NCI-H524 treated with DMSO at 0.1 percent for 48 hours (cell line): ENCODE measurements at places on chromosomes 5 and 9.

- DNase-seq, result no peak
Observed at GRCh38 chr5:125969814-125970171, 453.4 kb upstream of the GRAMD2B start.

- DNase-seq, result peak; percentile 67
Observed at GRCh38 chr5:38193015-38193581, 65.3 kb upstream of the EGFLAM start.

DNA sequence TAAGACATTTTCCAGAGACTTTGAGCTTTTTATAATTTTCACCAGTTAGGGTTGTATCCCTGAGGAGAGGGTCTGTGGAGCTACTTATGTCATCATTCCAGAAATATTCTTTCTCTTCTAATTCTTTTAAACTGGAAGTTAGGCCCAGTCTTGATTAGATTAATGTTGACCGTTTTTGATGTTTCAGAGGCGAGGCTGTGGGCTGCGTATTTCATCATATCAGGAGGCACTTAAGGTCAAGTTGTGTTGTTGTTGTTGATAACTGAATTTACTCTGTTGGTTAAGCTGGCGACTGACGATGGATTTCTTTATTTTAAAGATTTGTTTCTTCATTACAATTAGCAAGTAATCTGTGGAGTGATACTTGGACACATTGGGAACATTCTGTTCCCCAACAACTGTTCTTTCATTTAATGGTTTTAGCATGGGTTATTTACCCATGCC, 20.1 kb downstream of the IPO11 start:
- DNase-seq, result no peak

DNA sequence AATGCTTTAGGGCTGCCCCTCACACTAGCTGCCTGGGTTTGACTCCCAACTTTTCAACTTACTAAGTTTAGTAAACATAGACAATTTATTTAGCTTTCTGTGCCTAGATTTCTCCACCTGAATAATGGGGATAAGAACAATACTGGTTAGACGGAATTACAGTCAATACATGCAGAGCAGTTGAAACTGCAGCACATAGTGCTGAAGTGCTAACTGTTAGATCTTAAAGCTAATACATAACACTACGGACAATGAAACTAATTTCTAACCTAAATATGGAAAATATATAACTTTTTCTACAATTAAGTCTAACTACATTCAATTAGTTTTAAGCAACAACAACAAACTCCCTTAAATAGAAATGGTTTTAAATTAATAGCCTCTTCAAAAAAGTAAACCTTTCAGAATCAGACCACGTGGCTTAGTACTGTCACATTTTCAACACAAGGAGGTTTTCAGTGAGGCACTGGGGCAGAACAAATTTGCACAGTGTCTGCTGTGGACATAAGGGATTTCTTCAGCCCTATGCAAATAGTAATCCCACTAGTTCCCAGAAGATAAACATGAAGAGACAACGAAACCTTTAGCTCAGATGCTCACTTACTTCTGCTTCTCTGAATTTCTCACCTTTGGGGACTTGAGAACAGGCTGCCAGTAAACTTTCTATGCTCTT, 293.4 kb downstream of the EDIL3 start:
- peak; percentile 25 for DNase-seq

DNA sequence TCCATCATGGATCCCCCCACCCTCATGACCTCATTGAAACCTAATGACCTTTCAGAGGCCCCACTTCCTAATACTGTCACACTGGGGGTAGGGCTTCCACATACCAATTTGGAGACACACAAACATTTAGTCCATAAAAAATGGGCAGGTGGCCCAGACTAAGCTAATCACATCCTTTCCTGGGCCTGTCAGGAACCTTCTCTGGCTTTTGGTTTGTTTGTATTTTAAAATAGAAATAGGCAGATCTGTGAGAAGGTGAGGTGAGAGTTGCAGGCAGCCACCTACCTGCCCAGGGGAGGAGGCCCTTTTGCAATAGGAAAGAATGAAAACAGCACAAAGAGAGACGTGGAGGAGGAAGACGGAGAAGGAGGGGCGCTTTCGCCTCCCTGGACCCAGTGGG, 90.2 kb upstream of the BOD1 start:
- DNase-seq, result no peak

DNA sequence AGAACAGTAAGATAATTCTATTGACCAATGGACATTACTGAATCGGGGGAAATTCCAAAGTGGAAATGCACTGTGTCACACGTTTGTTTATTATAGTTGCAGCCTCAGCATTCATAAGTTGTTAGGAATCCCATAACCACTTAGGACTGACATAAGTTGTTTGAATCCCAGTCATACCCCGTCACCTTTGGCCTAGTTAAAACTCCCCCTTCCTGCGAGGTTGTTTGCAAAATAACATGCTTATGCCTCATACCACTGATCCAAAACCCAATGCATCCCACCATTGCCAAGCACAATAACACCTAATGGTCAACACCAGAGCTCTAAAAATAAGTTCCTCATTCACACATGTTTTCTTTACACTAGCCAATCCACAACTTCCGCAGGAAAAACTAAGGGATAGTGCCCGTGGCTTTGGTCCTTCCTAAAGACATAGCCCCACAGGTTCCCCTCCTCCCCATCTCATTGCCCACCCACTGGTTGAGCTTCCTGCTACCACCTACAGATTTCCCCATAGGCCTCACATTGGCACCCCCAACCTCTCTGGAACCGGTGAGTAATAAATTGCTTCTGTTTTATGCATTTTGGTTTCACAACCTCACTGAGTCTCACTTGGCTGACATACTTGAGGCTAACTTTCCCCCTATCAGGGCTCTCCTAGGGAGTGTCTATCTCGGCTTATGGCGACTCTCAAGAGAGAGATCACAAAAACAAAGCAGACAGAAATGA, 42.3 kb upstream of the MUSK start:
- DNase-seq, result no peak

DNA sequence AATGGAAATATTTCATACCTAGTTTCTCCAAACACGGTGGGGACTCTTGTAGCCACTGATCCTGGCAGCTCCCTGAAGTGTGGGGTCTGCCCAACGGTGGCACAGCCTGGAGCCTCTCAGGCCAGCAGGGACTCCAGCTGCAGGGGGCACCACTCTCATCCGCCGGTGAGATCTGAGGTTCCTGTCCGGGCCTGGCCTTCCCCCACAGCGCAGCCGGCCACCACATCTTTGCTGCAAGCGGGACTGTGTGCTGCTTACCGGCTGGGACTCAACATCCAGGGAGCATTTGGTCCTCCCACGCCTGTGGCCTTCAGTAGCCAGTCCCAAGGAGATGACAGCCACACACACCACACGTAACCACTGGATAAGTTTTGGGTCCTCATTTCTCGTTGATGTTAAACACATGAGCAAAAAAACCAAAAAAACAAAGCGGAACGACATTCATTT, 7.7 kb upstream of the NKX2-5 start:
- DNase-seq, result no peak
